Suppressor macrophage (primary cell): ENCODE measurements at places on chromosomes 3 and 15.

- no peak for DNase-seq
Observed at GRCh38 chr3:65096110-65096745, 408.4 kb upstream of the ADAMTS9 start.

GRCh38 chr3:99751649-99752048 is 66.0 kb upstream of the CMSS1 start:
- DNase-seq: no peak

GRCh38 chr3:54372232-54372631 is 249.9 kb downstream of the CACNA2D3 start:
- DNase-seq: no peak

DNA sequence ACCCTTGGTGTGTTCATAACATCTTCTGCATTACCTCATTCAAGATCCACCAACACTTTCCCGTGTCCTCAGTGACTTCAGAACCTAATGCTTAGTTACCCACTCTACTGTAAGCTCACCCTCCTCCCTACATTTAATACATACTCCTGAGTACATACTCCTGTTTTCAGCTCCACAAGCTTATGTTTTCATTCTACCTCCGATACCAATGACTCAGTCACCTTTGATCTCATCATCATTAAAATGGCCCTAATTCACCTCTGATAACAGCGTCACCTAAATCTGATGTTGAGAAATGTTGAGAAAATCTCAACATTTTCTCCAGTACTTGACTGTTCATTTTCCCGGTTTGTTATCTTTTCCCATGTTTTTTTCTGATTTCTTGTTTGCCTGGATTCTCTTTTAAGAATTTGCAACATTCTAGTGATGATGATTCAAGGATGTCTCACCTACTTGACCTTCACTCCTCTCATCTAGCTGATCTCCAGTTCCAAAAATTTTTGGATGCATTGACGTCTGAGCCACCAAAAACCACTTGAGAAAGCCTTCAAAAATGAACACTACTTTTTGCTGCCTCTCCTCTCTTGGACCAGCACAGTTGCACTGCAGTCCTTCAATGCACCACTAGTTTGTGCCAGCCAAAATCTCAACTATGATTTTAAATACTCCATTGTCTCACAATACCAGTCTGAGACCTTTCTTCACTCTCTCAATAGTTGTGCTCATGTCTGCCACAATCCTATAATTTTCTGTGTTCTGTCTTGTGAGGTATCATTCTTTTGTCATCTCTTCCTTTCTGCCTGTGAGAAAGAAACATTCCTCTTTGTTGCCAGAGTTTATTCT is 220.7 kb upstream of the SEMA6D start:
- DNase-seq: no peak

- no peak for DNase-seq
Observed at GRCh38 chr3:149415484-149415883, 38.0 kb upstream of the TM4SF1 start.

DNA sequence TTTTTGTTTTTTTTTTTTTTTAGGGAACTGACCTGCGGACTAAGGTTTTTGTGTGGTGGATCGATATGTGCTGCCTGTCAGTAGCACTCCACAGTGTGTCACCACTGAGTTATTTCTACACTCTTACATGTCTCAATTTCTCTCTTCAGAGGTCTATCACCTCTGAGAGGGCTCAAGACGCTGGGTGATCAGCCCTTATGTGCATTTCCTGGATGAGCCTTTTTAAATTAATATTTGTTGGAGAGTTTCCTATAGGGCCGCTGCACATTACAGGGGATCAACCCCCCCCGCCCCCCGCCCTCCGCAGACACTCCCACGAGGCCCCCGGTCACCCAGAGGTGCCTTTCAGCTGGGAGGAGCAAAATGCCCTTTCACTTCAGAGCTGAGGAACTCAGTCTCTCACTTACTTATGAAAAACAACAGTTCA is 34.5 kb upstream of the AP4E1 start:
- DNase-seq: peak; percentile 46

GRCh38 chr3:11757441-11757875 is 89.2 kb downstream of the TAMM41 start:
- peak; percentile 22 for DNase-seq

DNA sequence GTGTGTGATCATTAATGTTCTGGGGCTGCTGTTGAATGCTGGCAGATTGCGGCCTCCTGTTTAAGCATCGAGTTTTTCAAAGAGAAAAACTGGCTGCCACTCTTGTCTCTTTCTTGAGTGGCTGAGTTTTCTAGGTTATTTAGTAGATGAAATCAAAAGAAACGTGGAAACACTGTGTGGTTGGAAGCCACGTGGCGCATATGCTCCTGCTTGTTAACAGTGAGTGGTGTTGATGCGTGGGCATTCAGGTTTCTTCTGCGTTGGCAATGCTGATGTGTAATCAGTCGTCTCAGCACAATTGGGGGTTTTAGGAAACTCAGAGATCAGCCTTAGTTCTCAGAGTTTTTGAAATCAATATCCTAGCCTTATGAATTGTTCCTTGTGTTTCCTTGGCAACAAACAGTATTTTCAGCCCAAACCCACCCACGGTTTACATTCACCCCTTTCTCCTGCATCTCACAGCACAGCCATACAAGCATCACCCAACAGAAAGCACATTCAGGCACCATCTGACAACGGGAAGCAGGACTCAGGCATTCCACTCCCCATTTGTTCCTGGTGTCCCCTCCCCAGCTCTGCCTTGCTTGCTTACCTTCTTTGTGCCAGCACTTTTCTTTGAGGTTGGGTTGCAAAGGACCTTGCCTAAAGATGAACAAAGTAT is 74.7 kb downstream of the SEC22A start:
- no peak for DNase-seq

DNA sequence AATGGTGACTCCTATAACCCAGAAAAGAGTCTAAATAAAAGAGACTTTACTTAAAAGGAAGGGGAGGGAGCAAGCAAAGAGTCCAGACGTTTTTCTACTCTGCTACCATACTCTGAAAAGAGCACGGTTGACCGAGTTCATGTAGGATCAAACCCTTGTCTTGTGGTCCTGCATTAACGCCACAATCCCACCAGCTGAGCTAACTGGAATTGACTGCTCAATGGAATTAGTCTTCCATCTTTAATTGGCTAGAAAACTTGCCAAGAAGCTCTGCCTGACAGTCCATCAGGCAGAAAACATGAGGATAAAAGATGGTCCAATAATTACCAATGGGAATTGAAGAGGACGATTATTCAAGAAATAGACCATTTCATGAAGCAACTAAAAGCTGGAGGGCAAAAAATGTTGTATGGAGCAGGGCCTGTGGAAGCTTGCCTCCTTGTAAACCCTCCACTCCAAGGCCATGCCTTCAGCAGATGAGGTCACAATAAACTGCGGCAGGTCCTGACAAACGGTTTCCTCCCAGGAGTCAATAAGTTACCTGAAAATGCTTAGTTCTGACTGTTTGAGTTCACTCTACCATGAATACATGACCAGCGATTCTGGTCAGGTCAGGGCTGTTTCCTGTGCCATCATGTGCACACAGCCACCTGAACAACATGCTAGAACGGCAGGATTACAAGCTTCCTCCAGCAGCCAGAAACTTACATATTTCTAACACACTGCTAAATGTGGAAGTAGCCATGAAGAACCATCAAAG is 35.6 kb upstream of the ARHGEF3 start:
- DNase-seq: no peak

GRCh38 chr3:188677344-188677743 is 494.4 kb upstream of the TPRG1 start:
- DNase-seq: no peak

- no peak for DNase-seq
Observed at GRCh38 chr15:61889706-61890105, 170.5 kb downstream of the VPS13C start.

DNA sequence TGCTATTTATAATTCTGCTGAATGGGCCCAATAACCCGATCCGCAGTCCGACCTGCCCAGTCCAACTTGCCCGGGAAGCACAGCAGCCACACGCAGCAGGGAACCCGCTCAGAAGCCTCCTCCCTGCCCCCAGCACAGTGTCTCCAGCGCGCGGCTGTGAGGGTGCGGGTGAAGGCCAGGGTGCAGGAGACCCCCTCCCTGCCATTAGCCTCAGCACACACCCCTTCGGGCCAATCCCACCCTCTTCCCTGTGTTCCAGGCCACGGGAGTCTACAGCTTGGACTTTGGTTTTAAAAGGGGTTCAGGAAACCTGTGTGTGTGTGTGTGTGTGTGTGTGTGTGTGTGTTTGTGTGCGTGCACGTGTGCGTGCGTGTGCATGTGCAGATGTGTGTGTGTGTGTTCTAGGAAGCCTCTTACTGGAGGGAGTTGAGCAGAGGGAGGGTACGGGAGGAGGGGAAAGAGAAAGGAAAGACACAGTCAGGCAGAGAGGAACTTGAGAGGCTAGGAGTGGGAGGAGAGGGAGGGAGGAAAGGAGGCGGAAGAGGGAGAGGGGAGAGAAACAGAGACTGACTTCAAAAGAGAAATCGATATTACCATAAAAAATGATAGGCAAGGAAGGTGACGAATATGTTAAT is 34.2 kb downstream of the ATP2B2 start:
- peak; percentile 17 for DNase-seq

- DNase-seq: no peak
Observed at GRCh38 chr15:74794248-74794969, 12.5 kb downstream of the CSK start.

DNA sequence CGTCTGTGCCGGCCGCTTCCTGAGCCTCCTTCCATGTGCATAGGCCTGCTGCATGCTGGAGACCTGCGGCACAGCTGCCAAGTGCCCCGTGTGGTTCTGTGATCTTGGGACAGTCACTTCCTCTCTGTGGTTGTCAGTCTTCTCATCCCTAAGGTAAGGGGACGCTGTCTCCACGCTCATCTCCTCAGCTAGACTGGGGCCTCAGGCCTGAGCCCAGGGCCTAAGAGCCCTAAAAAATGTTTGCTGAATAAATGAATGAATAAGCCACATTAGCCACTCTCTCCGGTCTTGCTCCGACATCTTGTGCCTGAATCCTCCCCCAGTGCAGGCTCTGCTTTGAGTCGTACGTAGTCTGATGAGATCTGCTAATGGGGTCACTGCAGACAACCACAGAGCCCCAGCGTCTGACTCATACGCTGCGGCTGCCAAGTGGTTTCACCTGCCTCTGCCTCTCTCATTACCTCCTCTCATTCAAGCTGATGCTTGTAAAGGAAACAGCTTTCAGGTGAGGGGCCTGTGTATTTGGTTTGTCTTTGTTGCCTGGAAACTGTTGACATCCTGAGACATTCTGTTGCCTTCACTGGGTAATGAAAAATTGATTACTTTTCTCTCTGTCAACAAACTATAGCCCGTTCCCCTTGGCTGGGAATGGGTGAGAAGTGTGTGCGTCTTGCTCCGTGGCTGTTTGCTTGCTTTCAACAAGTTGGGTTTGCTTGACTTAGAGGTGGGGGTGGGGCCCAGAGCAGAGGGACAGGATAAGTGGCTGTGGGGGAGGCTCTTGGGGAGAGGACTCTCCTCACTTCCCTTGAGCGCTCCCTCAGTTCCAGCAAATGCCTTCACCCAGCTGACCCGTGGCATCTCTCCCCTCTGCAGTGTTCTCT is 15.9 kb downstream of the RPLP1 start:
- DNase-seq: no peak
